ENCODE measurements at places on chromosomes 4 and X.
A peak's percentile ranks its signal among the peaks of the same experiment; 100 is the strongest.

- DNase-seq = no peak
Observed at GRCh38 chr4:166312166-166312565, 439.1 kb downstream of the TLL1 start.

DNA sequence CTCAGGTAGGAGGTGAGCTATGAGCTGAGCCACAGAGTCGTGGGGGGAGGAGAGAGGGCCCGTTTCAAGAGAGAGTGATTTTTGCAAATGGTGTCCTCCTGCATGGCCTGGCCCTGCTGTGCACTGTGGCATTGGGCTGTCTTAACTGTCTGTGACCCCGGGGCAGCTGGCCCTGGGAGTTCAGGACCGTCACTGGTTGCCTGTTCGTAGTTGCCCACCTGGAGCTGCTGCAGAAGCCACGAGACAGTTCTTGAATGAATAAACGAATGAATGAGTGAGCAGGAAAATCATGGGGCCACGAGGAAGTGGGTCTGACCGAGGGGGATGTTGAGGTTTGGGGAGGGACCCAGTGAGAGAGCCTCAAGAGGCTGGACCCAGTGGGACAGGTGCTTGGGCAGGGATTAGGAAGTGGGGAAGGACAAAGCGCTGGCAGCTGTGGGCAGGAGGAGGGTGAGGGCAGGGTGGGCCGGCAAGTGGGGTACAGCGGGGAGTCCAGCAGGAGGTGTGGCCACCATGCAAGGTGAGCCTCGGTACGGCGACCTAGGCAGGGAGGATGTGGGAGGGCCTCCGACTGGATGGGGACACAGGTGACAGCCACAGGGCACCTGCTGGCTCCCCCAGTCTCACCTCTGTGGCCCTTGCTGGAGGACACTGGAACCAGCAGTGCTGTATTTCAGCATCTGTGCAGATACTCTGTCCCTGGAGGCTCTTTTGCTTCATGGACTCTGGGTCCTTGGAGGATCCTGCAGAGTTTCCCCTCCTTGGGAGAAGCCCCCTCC, 10.2 kb downstream of the RGS12 start:
- no peak for DNase-seq

- no peak for DNase-seq
Observed at GRCh38 chr4:4330794-4331193, 40.7 kb downstream of the ZBTB49 start.

- DNase-seq = no peak
Observed at GRCh38 chr4:6362896-6363295, 93.2 kb downstream of the WFS1 start.

DNA sequence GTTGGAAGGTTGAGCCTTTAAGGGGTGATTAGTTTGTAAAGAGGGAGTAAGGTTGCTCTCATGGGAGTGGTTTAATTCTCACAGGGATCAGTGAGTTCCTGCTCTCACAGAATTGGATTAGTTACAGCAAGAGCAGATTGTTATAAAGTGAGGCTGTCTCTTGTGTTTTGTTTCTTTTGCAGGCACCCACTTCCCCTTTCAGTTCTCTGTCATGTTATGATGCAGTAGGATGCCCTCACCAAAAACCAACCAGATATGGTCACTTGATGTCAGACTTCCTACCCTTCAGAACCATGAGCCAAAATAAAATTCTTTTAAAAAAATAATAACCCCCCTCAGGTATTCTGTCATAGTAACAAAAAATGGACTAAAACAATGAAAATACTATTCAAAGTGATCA, 19.9 kb upstream of the IGSF1 start:
- DNase-seq = no peak

GRCh38 chr4:184328022-184328736, 110.5 kb upstream of the ENPP6 start:
- no peak for DNase-seq

DNA sequence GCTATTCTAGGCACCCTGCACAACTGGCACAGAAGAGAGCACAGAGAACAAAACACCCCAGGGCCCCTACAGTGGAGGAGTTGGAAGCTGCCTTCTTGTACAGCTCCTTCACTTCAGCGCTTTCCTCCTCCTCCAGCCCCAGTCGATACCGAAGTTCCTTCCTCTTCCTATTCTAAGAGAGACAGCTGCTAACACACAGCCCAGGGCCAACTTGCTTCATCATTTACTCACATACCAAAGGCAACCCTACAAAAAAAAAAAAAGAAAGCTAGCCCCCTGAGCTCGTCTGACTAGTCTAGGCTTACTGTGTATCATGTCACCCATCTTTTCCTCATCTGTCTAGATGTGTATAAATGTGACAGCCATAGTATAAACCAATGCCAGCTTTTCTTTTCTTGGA, 64.5 kb downstream of the MID1 start:
- DNase-seq = no peak

DNA sequence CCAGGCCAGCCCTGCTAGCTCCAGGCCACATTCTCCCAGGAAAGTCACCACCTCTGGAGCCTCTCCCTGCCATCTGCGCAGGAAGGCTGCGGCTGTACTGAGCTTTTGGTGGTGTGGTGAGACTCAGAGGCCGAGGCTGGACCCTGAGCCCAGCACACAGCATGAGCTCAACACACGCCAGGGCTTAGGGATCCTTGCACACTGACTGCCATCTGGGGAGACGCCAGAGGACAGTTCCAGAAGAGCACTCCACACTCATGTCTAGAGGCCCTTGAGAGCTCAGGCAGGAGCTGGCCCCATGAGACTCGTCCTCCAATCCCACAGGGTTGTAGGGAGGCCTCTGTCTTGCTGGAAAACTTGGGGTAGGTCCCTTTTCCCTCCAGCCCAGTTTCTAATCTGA, 40.6 kb downstream of the ABLIM2 start:
- no peak for DNase-seq

- DNase-seq = peak; percentile 12
Observed at GRCh38 chrX:103687696-103688201, 1.2 kb upstream of the MORF4L2 start.

DNA sequence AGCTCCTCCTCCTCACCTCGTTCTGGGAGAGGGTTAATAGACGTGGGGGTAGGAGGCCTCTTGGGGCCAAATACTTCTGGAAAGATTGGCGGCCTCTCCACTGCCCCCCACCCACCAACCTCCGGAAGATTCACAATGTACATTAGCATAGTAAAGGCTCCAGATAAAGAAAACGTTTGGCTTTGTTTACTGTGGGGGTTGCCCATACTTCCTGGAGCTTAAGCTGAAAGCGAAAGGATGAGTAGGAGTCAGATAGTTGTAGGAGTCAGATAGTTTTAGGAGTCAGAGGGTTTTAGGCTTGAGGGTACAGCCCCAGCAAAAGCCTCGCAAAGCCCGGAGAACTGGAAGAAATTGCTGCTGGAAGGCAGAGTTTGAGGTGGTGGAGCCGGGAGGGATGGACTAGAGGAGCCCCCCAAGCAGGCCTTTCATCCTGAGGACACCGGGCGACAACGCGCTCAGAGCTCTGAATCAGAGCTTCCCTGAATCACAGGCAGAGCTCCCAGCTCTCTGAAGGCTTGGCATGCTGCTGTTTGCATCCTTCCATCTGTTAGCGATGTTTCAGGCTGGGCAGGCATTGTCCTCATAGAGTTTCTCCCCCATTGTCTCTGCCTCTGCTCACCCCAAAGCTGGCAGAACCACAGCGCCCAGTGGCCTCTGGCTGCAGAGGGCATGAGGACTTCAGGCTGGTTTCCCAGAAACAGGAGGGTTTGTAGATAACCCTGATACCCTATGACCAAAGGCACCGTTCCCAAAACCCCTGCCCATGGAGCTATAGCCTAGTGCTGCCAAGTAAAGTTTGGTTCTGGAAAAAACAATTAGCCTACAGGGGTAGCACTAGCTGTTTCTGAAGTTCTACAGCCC, 280.7 kb downstream of the BCOR start:
- no peak for DNase-seq

- no peak for DNase-seq
Observed at GRCh38 chr4:41102414-41103092, 111.8 kb downstream of the APBB2 start.

DNA sequence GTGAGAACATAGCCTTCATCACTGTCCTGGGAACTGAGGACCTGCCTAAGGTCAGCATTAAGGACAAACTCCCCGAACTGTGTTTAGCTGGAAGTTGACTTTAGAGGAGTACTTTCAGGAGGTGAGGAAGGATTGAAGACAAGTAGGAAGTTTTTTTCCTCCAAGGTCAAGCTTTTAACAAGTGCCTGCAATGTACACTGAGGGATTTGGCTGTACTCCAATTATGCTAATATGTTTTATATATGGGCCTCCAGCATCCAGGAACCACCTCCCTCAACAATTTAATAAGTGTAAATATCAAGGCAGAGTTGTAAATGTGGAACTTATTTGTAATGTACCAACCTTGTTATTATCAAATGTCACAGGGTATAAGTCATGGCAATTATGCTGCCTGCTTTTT, 726.2 kb downstream of the RPA4 start:
- DNase-seq = no peak

DNA sequence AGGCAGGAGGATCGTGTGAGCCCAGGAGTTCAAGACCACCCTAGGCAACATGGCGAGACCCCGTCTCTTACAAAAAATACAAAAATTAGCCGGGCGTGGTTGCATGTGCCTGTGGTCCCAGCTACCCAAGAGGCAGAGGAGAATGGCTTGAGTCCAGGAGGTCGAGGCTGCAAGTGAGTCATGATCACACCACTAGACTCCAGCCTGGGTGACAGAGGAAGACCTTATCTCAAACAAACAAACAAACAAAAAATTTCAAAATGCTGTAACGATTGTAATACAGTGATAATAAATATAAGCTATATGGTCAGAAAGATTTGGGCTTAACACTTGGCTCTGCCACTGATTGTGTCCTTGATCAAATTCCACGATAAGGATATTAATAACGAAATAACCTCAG, 24.2 kb downstream of the SLC25A4 start:
- no peak for DNase-seq

DNA sequence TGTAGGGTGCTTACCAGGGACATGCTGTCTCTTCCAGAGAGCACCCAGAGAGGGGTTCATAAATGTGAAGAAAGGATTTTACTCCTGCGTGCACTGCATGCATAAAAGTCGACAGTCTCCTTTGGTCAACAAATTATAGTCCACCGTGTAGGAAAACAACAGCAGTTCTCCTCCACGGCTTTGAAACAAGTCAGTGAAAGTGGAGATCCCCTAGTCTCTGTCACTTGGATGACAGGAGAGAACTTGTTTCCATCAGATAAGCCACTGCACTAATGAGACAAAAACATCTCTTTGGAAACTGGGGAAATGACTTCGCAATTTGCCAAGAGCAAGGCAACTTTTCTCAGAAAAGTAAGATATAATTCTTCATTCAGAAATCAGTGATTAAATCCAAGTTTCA, 9.7 kb downstream of the UNC5C start:
- no peak for DNase-seq

GRCh38 chrX:4588893-4589292, 875.4 kb upstream of the PRKX start:
- no peak for DNase-seq

GRCh38 chrX:14235004-14235403, 205.3 kb upstream of the GEMIN8 start:
- no peak for DNase-seq

DNA sequence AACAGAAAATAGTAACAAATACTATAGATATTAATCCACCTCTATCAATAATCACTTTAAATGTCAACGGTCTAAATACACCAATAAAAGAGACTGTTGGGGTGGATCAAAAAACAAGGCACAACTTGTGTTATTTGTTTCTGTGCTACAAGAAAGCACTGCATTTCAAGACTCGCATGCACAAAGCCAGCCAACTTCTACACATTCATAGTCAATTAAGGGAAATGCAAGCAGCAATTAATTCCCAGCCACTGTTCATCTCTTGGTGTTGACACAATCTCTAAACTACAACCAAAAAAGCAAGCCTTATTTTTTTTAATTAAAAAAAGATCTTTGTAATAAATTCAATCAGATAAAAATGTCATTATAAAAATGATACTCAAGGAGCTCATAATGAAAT, 67.6 kb downstream of the JAKMIP1 start:
- no peak for DNase-seq

- no peak for DNase-seq
Observed at GRCh38 chr4:138053641-138054301, 188.4 kb downstream of the SLC7A11 start.

- DNase-seq = no peak
Observed at GRCh38 chr4:12447451-12447850, 1018.8 kb upstream of the HS3ST1 start.

DNA sequence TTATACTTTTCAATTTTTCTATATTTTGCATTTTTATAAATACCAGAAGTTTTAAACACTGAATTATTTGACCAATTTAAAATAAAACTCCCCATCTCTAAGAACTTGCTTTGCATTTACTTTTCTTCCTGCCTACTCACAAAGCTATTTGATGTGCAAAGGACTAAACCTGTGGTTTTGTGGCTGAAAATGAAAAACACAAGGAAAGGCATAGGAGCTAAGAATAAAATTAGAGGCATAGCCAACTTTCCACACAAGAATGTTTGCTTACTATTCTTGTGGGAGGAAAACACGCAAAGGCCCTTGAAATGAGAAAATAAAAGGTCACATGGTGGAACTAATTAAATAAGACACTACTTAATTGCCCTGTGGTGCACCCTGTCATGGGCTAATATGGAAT, 221.2 kb downstream of the KLHL13 start:
- DNase-seq = no peak

GRCh38 chrX:149151805-149152757, 353.0 kb downstream of the IDS start:
- DNase-seq = no peak
